ENCODE measurements at places on chromosomes 11 and 22.

- no peak for DNase-seq
Measured at GRCh38 chr11:64264371-64264852, 13.1 kb downstream of the PLCB3 start.

DNA sequence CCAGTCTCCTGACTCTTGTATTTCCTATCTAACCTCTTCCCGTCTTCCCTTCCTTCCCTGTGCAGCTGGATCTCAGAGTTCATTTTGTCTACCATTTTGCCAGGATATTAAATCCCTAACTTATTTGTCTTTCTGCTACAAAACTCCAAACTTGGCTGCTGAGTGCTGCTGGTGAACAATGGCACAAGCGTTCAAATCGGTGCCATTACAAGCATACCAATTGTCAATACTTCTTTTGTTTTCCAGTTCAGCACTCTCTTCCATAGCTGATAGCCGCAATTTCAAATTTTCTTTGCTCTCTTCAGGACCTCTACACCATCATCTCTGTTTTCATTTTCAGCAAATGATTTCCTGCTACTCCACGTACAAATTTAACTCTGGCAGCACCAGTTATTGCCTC lies 13.4 kb downstream of the IL18 start:
- DNase-seq, result no peak

DNA sequence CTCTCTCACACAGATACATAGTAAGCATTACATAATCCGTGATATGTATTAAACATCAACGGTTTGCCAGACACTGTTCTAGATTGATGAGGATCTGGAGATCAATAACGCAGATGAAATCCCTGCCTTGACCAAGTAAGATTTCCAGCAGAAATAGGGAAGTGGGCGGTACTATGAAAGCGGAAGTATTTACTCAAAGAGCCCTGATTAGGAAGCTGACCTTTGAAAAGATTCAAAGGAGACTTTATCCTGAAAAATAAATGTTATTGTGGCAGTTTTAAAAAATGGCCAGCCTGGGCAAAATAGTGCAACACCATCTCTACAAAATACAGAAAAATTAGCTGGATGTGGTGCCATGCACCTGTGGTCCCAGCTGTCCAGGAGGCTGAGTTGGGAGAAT lies 26.8 kb downstream of the GAB2 start:
- no peak for DNase-seq

GRCh38 chr11:9219572-9219971 lies 45.6 kb downstream of the DENND5A start:
- DNase-seq, result no peak

DNA sequence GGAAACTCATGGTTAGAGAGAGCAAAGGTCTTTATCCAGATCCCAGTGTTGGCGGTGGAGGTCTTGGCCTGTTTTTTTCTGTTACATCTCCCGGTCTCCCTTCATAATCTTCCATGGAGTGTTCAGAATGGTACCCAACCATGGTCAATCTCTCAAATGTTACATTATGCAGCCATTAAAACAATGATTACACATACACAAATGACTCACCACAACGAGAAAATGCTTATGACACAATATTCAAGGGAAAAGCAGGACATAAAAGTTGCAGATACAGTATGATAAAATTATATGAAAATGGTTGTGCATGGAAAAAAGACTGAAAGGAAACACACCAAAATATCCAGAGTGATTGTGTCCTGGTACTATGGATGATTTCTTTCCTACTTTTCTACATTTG lies 17.8 kb upstream of the CSNK1E start:
- DNase-seq, result no peak

DNA sequence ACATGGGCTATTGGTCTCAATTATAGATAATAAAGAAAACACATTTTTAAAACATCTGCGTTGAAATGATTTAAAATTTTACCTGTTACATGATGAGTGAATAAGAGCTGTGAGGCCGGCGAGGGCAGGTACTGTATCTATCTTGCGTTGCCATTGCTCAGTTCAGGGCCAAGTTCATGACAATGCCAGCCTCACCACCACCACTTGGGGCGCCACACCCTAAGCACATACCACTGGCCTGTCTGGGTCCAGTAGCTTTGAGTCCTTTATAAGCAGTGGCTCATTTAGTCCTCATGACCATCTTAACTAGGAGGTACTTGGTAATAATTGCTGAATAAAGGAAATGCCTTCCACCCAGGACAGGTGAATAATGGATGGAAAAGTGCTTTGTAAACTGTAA lies 14.5 kb upstream of the MB start:
- peak; percentile 16 for DNase-seq

- DNase-seq, result no peak
Measured at GRCh38 chr11:28195449-28195848, 87.3 kb downstream of the METTL15 start.

DNA sequence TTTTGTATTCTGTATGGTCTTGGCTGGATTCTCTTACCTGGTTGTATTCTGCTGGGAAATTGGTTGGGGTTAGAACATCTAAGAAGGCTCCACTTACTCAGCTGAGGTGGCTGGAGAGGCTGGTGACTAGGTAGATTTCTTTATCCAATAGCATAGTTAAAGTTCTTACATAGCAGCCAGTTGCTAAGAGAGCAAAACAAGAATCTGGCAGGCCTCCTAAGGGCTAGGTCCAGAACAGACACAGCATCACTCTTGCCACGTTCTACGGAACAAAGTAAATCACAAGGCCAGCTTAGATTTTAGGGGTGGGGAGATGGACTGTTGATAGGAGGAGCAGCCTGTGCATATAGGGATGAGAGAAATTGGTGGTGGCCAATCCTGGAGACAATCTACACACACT lies 141.3 kb upstream of the CCDC90B start:
- DNase-seq, result no peak

GRCh38 chr22:45544588-45545170 lies 42.0 kb downstream of the FBLN1 start:
- no peak for DNase-seq

DNA sequence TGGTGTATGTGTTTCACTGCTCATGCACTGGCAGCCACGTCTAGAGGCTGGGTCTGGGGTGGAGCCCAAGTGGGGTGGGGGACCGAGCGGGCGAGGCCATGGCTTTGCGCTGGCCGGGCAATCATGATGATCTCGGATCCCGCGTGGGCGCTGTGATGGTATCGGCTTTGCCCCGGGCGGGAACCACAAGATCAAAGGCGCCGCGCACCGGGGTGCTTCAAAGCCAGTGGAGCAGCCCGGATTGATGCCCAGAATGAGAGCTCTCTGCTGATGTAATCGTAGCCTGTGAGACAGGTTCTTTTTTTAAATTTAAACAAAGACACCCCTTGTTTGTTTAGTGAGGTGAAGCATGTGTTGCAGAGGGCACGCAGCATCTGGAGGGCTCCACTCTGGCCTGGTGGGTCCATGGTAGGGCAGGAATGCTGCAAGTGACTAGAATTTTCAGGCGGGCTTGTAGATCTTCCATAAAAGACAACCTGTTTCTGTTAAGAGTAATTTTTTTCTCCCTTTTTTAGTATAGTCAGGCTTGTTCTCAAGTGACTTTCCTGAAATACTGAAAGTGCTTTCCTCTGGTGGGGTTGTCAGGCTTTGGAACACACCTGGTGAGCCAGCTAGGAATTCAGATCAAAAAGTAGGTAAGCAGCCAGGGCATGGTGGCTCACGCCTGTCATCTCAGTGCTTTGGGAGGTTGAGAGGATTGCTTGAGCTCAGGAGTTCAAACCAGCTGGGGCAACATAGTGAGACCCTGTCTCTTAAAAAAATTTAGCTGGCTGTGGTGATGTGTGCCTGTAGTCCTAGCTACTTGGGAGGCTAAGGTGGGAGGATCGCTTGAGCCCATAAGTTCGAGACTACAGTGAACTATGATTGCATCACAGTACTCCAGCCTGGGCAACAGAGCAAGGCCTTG lies 40.7 kb downstream of the ZNRF3 start:
- DNase-seq, result no peak

DNA sequence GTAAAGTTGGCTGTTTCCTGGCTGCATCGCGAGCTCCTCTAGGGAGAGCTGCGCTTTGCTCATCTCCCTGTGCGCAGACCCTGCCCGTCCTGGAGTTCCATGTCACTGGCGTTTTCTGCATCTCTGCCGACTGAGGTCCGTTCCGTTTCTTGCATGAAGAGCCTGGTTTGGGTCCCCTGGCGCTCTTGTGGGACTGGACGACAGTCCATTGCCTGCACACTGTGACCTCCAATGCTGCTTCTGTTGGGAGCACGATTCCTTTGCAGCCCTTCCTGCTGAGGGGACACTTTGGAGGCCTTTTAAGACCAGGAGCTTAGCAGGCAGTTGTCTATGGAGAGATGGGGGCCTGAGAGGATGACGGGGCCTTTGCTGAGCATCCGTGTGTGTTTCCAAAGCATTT lies 90.3 kb downstream of the TBC1D22A start:
- DNase-seq, result no peak

DNA sequence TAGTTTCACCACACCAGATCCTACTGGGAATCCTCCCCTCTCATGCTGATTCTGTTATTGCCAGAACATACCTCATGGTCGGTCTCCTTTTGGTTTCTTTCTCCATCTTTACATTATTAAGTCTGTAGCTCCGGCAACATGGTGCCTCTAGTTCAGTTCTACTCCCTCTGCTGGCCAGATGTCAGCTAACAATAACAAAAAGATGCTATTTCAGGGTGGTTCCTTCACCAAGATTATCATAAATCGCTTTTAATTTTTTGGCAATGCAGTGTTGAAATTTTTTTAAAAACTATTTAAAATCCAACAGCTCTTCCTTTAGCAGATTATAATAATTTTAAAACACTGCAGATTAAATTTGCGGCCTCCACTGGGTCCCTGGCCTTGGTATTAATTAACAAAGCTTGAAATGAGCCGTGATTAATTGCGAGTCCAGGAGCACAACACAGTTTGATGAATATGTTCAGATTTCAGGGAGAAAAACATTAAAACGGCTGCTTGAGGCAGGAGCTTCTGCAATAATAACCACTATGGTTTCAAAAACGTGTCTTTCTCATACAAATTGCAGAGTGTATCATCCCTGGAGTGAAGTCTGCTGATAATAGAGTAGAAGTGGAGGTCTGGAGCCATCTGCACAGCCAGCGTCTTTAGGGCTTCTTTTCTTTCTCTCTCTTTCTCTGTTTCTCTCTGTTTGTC lies 492.9 kb upstream of the KIRREL3 start:
- DNase-seq, result peak; percentile 4

DNA sequence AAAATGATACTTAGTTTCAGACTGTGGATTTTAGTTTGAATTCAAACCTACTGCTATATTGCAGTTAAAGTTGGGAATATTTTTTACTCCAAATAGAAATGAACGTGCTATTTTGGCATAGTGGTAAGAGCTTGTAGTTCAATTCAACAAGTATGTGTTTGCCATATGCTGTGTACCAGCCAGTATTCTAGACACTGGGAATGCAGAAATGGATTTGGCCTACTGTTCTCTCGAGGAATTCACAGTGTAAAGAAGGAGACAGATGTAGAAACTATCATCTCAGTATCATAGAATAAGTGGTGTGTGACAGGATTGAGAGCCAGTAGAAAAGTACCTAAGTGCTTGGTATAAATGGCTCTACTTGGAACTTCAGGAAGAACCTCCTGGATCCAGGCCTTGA lies 80.4 kb downstream of the ATXN10 start:
- no peak for DNase-seq

- DNase-seq, result no peak
Measured at GRCh38 chr11:126113012-126113411, 50.3 kb upstream of the CDON start.

DNA sequence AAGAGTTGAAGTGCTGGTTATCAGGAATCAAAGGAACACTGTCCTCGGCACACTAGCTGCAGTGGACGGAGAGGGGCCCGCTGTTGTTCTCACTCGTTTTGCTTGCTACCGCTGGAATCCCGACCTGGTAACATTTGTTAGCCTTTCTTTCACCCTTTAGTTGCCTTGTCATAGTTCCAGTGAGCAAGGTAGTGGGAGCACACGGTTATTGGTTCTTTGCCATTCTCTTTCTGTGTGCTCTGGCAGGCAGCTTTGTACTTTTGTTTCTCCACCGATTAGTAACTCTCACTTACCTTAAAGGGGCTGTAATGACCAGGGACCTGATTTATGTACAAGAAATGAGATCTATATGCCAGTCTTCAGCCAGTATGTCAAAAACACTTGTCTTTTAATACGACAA lies 1.8 kb downstream of the DEPDC7 start:
- no peak for DNase-seq

DNA sequence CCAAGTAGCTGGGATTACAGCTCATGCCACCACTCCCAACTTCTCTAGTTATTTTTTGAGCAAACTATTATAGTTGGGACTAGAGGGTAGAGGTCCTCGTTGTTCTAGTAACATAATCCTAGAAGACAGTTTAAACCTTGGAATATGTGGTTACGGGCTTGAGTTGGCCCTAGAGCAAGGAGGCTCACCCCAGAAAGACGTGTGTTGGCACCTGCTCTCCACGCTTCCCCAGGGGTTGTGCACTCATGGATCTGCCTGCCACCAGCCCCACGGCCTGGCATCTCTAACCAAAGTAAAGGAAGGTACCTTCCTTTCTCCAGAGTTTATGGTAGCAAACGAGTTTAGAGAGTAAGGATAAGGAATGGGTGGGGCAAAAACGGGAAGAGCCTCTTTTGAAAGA lies 79.0 kb downstream of the SCN3B start:
- DNase-seq, result no peak

GRCh38 chr22:38846412-38846811 lies 2.6 kb upstream of the NPTXR start:
- DNase-seq, result no peak

DNA sequence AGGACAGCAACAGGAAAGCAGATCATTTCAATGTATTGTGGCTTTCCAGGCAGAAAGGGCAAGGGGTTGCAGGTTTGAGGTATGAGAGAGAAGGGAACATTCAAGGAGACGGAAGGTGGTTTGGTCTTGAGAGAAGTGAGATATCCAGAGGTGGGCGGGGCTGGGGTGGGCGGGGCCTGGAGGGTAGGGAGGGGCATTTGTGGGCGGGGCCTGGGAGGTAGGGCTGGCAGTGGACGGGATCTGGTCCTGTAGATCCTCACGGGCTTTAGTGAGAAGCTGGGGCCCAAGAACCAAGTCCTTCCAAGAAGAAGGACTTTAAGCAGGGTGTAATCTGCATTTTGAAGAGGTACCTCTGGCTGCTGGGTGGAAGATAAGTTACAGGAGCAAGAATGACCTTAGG lies 199.2 kb downstream of the MN1 start:
- no peak for DNase-seq

DNA sequence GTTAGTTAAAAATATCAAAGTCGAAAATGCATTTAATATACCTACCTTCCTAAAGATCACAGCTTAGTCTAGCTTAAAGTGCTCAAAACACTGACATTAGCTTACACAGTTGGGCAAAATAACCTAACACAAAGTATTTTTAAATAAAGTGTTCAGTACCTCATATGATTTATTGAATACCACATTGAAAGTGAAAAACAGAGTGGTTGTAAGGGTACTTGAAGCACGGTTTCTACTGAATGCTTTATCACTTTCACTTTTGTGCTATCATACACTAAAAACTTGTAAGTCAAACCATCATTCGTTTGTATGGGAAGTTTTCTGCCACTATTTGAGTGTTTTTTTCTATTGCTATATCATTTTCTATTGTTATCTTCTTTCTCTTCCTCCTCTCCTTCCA lies 36.6 kb downstream of the ZBTB44 start:
- no peak for DNase-seq

- DNase-seq, result no peak
Measured at GRCh38 chr11:34624069-34624468, 3.2 kb downstream of the EHF start.

- DNase-seq, result no peak
Measured at GRCh38 chr22:44793106-44793505, 40.7 kb downstream of the ARHGAP8 start.

- no peak for DNase-seq
Measured at GRCh38 chr11:100618914-100619313, 68.2 kb upstream of the ARHGAP42 start.

GRCh38 chr22:30423959-30424533 lies 1.5 kb upstream of the MTFP1 start:
- DNase-seq, result peak; percentile 99

GRCh38 chr11:8775332-8775731 lies 92.7 kb downstream of the RPL27A start:
- DNase-seq, result no peak
